ENCODE measurements at places on chromosomes 16 and 17.
A peak's percentile ranks its signal among the peaks of the same experiment; 100 is the strongest.

GRCh38 chr17:78144736-78145641 lies 1.2 kb upstream of the C17orf99 start:
- no peak for DNase-seq

DNA sequence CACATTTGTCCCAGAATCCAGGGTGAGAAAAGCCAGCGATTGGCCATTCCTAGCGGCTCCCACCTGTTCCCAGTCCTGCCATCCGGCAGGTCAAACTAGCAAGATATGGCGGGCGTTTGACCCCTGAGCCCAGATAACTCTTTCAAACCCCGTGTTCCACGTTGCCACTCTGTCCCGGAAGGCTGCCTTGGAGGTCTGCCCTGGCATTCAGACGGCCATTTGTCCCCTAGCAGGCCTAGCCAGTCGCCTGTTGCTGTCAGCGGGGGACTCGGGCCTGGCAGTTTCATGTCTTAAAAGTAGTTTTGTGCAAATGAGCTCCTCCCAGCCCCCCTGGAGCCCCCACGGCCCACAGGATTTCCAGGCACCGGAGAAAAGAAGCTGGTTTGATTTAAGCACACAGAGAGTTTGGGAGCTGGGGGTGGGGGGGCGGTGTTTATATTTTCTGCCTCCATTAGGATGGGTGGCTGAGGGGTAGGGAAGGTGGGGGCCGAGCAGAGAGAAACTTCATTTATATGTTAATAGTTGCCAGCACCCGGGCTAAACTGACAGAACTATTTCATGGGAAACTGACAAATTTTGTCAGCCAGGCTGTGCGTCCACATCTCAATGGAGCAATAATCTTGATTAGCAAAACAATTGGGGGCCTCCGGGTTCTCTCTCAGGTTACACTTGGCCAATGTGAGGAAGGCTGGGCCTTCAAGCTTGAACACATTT lies 240.9 kb upstream of the SALL1 start:
- DNase-seq, result no peak

DNA sequence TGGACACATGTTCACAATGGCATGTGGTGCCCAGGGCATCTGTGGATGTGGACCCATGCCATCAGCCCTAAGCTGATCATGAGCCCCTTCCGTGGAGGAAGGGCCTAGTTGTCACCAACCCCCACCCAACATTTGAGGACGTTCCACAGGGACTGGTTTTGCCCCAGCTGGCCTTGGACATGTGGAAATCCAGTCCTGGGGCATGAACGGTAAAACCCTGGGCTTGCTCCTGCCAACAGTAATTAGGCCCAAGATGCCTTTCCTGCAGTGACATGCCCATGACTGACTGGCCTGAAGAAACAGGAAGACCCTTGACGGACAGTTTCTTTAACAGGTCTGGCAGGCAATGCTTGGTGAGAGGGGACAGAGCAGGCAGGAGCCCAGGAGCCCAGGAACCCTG lies 7.7 kb downstream of the TNS4 start:
- DNase-seq, result no peak

DNA sequence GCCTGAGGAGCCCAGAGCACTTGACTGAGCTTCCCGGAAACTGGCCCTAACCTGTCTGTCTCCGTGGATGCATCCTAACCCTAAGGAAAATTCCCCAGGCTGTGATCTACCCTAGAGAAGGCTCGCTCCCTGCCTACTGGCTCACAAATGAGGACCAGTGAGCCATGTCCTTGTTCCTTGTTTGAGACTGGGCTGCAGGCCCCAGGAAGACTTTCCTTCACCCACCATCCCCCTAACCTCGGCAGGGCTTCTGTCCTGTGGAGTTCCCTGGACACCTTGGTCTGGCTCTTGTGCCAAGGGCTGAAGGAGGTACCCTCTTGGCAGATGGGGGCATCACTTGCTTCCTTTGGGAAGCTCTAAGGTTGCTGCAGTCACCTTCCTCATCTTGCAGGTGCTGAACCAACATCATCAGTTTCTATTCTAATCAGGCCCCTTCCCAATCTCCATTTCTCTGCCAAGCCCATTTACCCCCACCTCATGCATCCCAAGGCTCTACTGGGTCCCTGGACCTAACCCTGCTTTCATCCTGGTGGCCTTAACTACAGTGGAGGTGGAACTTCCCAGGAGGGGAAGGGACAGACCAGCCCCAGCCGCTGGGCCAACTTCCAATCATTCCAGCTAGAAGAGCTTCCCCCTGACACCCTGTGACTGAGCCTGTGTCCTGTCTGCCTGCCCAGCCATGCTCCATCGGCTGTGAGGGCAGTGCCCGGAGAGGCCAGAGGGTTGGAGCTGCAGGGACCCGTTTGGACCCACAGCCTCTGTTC lies 12.4 kb downstream of the RNF40 start:
- no peak for DNase-seq

- DNase-seq, result no peak
These were observed 15.2 kb upstream of the DPEP1 start for GRCh38 chr16:89598199-89598598.

DNA sequence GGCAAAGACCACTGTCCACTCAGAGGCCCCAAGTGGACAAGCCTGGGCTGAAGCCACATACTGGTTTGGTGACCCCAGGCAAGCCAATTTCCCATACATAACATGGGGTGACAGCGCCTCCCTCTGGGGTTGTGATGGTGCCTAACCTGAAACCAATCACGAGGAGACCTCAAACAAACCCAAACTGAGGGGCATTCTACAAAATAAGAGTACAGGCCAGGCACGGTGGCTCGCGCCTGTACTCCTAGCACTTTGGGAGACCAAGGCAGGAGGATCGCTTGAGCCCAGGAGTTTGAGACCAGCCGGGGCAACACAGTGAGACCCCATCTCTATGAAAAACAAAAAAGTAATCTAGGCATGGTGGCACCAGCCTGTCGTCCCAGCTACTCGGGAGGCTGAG lies 3.6 kb downstream of the P2RX5 start:
- no peak for DNase-seq

GRCh38 chr16:53502331-53503269 lies at the start of gene AKTIP:
TSS of gene AKTIP (minus strand) at chr16:53503209. CDS start at chr16:53500259, 2,950 bp downstream.
- DNase-seq, result peak; percentile 35

GRCh38 chr16:56424791-56425438 lies 430 bp downstream of the AMFR start:
- DNase-seq, result no peak

DNA sequence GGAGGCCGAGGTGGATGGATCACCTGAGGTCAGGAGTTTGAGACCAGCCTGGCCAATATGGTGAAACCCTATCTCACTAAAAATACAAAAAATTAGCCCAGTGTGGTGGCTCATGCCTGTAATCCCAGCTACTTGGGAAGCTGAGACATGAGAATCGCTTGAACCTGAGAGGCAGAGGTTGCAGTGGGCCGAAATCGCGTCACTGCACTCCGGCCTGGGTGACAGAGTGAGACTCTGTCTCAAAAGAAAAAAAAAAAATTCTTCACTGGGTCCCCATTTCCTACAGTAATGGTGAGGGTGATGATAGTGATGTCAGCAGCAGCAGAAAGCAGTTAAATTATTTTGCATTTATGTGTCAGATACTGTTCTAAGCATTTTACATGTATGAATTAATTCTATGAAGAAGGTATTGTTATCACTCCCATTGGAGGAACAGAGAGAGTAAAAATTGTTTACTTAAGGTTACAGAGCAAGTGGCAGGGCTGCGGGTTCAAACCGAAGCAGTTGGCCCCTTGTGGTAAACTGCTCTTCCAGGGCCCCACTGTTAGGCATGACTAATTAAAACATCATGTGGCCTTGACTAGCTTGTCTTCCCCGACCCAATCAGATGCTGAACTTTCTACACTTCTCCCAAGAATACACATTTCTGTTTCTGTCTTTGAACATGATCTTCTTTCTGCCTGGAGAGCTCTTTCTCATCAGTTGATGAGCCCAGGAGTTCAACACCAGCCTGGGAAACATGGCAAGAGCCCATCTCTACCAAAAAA lies 45.8 kb downstream of the STAT3 start:
- peak; percentile 54 for DNase-seq

GRCh38 chr17:61000911-61001310 lies 323.3 kb downstream of the BCAS3 start:
- DNase-seq, result peak; percentile 30

- peak; percentile 80 for DNase-seq
These were observed 143.3 kb downstream of the PARN start for GRCh38 chr16:14486520-14487303.

Data from H4 (cell line).